CD4-positive, alpha-beta T cell (primary cell): ENCODE measurements at places on chromosomes 2 and 18.

- peaks cover 29% of the 10 kb centered on the region for H3K36me3 ChIP-seq
- peaks cover 56% of the 10 kb centered on the region for H3K4me1 ChIP-seq
- no peak overlapping the region for H3K4me3 ChIP-seq
- H3K27ac ChIP-seq = no peak overlapping the region
- H3K27me3 ChIP-seq = no peaks in the 10 kb centered on the region
These were observed 130.1 kb downstream of the NFATC1 start for GRCh38 chr18:79525556-79526467.

- H3K27me3 ChIP-seq = no peaks in the 10 kb centered on the region
- no peak for DNase-seq
- H3K4me1 ChIP-seq = peaks cover 13% of the 10 kb centered on the region
- H3K27ac ChIP-seq = no peak overlapping the region
These were observed 17.2 kb downstream of the EPHA4 start for GRCh38 chr2:221554769-221555493.

DNA sequence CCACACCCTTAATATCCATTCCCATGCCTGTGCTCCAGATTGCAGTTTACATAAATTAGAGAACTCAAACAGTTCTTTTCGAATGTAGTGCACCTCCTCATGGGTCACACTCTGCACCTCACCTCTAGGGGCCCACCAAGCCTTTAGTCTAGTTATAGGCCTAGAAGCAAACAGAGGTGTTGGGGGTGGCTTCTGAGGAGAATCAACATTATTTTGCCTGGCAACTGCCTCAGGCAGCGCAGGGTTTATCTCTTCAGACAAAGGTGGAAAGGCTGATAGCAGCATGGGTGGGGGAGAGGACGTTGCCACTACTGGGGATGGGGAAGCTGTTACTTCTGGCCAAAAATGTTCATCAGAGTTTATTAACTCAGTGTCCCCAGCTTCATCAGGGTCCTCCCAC, 5.0 kb upstream of the GYPC start:
- no peak overlapping the region for H3K4me3 ChIP-seq
- H3K27ac ChIP-seq = no peak overlapping the region
- DNase-seq = no peak
- no peaks in the 10 kb centered on the region for H3K36me3 ChIP-seq
- peaks cover 10% of the 10 kb centered on the region for H3K4me1 ChIP-seq
- no peaks in the 10 kb centered on the region for H3K27me3 ChIP-seq

DNA sequence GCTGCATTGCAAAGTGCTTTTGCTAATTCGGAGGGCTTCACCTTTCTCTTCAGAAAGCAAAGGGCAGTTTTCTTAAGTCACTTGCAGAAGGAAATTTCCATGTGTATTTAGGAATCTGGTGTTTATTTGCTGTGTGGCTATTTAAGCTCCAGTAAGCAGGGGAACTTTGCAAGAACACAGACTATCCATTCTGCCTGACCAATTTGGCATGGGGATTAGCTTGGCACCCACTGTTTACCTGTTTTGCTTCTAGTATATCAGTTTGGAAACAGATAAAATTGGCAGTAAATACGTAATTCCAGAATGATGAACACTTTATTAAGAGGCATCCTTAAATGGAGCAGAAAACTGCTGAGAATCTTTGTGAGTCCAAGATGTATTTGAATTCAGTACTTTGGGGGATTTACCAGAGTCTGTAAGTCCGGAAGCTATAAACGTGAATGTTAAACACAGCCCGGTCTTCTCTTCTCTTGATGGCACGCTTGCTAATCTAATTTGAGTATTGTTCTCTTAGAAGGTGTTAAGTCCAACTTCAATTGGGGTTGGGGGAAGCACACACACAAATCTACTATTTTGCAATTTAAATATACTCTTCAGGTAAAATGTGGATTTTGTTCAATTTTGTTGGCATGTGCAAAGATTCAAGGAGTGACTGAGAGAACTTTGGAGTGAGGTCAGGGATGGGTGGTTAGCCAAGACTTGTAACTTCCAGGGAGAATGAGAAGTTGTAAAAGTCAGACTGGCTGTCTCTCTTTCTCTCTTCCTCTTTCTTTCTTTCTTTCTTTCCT, 650 bp downstream of the ACKR3 start:
- peaks cover 19% of the 10 kb centered on the region for H3K36me3 ChIP-seq
- DNase-seq = no peak
- no peak overlapping the region for H3K4me3 ChIP-seq
- H3K27ac ChIP-seq = no peak overlapping the region

DNA sequence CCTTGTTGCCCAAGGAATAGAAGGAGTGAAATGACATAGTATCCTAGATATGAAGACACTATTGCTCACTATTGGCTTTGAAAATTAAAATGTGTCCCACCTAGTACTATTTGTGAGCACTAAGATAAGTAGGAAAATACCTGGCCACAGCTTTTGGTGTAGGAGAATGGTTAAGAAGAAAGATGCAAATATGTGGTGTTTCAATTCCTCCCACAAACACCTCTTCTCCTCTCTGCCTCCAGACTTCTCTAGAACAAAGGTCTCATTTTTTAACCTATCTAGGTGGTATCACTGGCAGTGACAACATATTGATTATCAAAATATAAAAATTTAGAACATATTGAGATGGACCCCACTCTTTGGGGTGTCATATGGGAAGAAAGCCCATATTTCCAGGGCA, 929.9 kb upstream of the FANCL start:
- no peak for DNase-seq
- no peaks in the 10 kb centered on the region for H3K36me3 ChIP-seq
- no peaks in the 10 kb centered on the region for H3K4me1 ChIP-seq
- H3K27ac ChIP-seq = no peak overlapping the region

DNA sequence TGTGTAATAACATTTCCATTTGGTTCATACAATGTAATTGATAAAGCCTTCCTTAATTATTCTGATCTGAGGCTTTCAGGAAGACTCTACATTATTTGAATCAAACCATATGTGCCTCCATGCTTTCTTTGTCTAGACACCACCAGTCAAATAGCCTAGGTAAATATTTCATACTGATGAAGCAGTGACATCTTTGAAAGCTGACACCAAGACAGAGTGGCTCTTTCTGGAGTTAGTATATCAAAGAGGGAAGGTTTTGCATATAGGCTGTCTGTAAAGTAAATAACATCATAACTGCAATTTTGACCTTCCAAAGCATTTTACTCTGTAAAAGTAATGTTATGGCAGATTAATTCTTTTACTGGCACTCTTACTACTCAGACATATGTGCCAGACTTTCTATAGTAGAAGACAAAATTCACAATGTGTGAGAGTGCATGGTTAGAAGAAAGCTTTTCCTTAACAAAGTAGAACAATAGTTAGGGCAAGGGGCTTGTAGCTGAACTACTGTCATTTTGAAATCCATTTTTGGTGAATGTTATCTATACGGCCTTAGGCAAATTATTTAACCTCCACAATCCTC, 177.3 kb downstream of the ERBB4 start:
- DNase-seq = no peak
- no peaks in the 10 kb centered on the region for H3K27me3 ChIP-seq
- H3K4me1 ChIP-seq = no peaks in the 10 kb centered on the region

GRCh38 chr18:28766027-28766426, 589.1 kb upstream of the CDH2 start:
- H3K4me1 ChIP-seq = no peaks in the 10 kb centered on the region
- H3K27ac ChIP-seq = no peak overlapping the region
- no peaks in the 10 kb centered on the region for H3K36me3 ChIP-seq
- H3K4me3 ChIP-seq = no peak overlapping the region

DNA sequence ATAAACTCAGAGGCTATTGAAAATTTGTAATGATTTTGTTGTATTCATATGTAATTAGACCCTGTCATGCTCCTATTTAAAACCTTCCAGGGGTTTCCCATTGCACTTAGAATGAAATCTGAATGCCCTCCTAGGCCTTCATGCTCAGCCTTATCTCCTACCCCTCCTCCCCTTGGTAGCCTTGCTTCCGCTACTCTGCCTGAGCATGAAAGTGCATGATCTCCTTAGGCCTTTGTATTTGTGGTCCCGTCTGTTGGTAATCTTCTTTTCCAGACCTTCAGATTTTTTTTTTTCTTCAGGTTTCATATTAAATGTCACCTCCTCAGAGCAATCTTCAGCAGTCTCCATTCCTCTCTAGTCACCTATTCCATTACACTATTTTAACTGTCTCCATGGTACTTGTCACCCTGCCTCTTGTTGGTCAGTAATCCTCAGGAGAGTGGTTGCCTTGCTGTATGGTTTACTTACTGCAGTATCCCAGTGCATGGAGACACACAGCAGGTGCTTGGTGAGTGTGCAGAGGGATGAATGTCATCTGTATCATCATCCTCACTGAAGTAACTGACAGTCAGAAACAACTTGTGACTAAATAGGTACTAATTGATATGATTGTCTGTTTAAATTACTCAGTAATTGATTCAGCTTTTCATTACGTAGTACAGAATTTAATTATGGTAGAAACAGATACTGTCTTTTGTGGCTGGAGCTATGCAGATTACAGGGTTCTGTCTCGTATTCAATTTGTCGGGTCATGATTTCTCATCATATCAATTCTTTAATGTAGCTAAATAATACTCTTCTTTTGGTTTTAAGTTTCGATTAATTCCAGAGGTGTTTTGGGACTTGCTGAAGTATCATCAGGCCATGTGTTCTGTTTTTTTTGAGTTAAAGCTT, 63.9 kb downstream of the PHLPP1 start:
- no peaks in the 10 kb centered on the region for H3K36me3 ChIP-seq
- H3K4me3 ChIP-seq = no peak overlapping the region
- no peak for DNase-seq
- H3K27ac ChIP-seq = no peak overlapping the region
- no peaks in the 10 kb centered on the region for H3K4me1 ChIP-seq
- no peaks in the 10 kb centered on the region for H3K27me3 ChIP-seq

- DNase-seq = no peak
- H3K36me3 ChIP-seq = no peaks in the 10 kb centered on the region
- no peak overlapping the region for H3K4me3 ChIP-seq
- H3K27ac ChIP-seq = no peak overlapping the region
These were observed 396.3 kb upstream of the PIK3C3 start for GRCh38 chr18:41558715-41559114.

DNA sequence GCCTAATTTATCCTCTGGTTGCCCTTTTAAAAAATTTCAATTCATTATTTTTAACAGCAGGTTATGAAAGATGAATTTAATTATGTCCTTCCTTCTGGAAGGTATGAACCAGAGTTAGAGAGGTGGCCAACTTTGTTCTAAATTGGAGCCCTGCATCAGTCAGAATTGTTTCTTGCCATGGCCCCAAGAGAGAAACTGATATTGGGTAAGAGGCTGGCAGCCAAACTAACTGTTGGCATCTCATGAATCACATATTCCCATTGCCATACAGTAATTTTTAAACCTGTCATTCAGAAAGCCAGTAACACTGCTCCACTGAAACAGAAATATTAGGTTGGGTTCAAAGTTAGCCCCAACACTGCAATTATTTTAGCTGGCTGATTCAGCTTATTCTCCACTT, 67.4 kb downstream of the SMAD2 start:
- no peak for DNase-seq
- no peak overlapping the region for H3K4me3 ChIP-seq
- no peaks in the 10 kb centered on the region for H3K27me3 ChIP-seq
- peaks cover 47% of the 10 kb centered on the region for H3K36me3 ChIP-seq
- H3K27ac ChIP-seq = no peak overlapping the region

DNA sequence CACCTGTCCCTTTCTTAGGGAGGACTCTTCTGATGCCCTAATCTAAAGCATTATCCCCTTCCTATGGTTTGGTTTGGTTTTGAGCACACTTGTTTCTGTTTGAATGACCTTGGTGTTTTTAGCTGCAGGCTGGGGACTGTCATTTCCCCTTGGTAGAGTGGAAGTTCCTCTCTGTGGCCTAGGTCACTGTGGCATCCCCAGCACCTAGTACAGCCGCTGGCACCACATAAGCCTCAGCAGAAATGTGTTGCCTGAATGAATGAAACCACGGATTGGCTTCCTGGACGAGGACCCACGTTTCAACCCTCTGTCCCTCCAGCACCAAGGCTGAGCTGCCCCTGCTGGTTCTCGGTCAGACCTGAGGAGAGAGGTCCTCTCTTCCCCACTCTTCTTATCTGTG, 159.9 kb downstream of the CTIF start:
- DNase-seq = no peak
- no peaks in the 10 kb centered on the region for H3K27me3 ChIP-seq
- H3K4me1 ChIP-seq = no peaks in the 10 kb centered on the region
- H3K4me3 ChIP-seq = no peak overlapping the region
- H3K27ac ChIP-seq = no peak overlapping the region

DNA sequence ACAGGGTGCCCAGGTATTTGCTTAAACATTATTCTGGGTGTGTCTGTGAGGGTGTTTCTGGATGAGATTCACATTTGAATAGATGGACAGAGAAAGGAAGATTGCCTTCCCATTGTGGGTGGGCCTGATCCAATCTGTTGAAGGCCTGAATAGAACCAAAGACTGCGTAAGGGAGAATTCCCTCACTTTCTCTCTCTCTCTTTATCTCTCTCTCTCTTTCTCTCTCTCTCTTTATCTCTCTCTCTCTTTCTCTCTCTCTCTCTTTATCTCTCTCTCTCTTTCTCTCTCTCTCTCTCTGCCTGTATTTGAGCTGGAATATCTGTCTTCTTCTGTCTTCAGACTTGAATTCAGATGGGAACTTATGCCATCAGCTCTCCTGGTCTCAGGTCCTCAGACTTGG, 148.4 kb downstream of the FAM124B start:
- H3K4me1 ChIP-seq = no peaks in the 10 kb centered on the region
- no peak overlapping the region for H3K27ac ChIP-seq
- DNase-seq = no peak
- peaks cover 2% of the 10 kb centered on the region for H3K27me3 ChIP-seq
- H3K36me3 ChIP-seq = no peaks in the 10 kb centered on the region
- H3K4me3 ChIP-seq = no peak overlapping the region

DNA sequence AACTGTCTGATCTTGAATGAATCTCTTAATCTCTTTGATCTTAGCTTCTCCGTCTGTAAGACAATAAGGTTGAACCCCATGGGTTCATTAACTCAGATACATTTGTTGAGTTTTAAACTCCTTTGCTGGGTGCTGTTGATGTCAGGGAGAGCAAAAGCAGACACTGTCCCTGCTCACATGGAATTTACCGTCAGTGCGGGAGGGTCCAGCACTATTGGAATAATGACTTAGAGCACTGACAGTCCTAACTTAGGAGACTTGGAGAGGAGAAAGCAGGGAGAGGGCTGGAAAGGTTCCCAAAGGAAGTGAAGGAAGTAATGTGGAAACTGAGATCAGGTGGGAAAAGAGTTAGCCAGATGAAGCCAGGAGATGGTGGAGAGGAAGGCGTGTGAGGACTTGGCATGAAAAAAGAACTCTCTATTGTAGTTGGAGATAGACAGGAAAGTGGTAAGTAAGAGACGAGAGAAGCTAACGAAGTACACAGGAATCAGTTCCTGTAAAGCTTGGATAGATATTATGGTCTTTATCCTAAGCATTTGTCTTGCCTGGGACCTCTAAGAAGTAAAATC, 141.4 kb upstream of the SERTAD2 start:
- no peaks in the 10 kb centered on the region for H3K27me3 ChIP-seq
- H3K27ac ChIP-seq = no peak overlapping the region
- H3K36me3 ChIP-seq = no peaks in the 10 kb centered on the region
- peaks cover 3% of the 10 kb centered on the region for H3K4me1 ChIP-seq
- H3K4me3 ChIP-seq = no peak overlapping the region

- H3K36me3 ChIP-seq = no peaks in the 10 kb centered on the region
- H3K4me1 ChIP-seq = no peaks in the 10 kb centered on the region
- H3K27me3 ChIP-seq = no peaks in the 10 kb centered on the region
- DNase-seq = no peak
- no peak overlapping the region for H3K27ac ChIP-seq
These were observed 568.9 kb upstream of the ACVR2A start for GRCh38 chr2:147275943-147276342.

- H3K4me3 ChIP-seq = no peak overlapping the region
- peaks cover 27% of the 10 kb centered on the region for H3K27me3 ChIP-seq
- no peak for DNase-seq
- no peaks in the 10 kb centered on the region for H3K4me1 ChIP-seq
- H3K36me3 ChIP-seq = no peaks in the 10 kb centered on the region
These were observed 4.8 kb upstream of the IGFBP5 start for GRCh38 chr2:216700088-216700567.
